ENCODE measurements at places on chromosomes 1 and 21.

DNA sequence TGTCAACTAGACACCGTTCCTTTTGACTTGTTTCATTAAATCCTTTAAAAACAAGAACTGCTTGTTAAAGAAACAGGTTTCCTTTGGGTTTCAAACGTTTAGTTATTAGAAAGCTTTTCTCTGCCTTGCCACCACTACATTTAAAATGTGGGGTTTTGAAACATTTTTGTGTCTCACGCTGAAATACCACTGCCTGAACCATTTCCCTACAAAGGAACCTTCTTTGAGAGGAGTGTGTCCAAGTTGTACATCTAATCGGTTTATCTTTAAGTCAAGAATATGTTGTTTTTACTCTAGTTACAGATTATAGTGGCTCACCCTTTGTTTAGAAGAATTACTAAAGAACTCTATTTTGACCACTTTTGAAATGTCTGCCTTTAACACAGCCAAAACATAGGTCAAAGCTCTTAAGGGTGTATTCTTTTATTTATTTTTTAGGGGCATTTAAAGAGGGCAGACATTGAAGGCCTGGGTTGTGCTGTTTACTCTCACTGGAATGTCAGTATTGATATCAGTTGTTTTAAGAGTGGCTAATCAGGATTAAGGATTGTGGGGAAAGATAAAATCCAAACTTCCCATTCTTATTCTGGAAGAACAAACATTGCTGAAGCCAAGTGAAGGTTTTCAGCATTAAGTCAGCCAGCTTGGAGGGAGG, 143.4 kb downstream of the GALNT2 start:
- no peak for DNase-seq

DNA sequence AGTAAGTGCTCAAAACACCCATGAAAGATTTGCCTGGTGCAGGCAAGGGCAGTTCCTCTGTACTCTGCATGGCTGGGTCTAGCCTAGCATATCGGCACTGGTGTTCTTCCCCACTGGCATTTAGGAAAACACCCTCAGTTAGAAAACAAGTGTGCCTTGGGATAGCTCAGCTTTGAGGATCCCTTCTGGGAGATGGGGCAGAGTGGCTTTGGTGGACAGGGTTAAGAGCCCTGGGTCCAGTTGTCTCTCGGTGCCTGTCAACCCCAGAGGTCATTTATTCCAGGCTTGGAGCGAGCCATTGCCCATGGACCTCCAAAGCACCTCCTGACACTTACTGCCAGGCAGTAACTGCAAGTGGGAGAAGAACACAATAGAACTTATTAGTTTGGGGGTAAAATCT, 80.8 kb upstream of the DIRAS3 start:
- DNase-seq: no peak

- DNase-seq: no peak
Observed at GRCh38 chr1:224559981-224560728, 56.0 kb upstream of the CNIH3 start.

GRCh38 chr1:175892686-175893085, 149.3 kb upstream of the TNR start:
- no peak for DNase-seq

- DNase-seq: no peak
Observed at GRCh38 chr21:34055615-34056014, 17.8 kb upstream of the MRPS6 start.

- no peak for DNase-seq
Observed at GRCh38 chr1:160338580-160338979, 4.5 kb downstream of the COPA start.

- no peak for DNase-seq
Observed at GRCh38 chr1:12543740-12544154, 74.3 kb downstream of the DHRS3 start.

GRCh38 chr1:178055779-178056471, 38.0 kb upstream of the RASAL2 start:
- no peak for DNase-seq

GRCh38 chr1:246420300-246420699, 86.8 kb downstream of the SMYD3 start:
- DNase-seq: no peak

- DNase-seq: peak; percentile 87
Observed at GRCh38 chr1:173477286-173478093, at the start of gene PRDX6. PRDX6 (plus strand) TSS chr1:173477335; CDS start chr1:173477398, 63 bp downstream.

GRCh38 chr1:13899856-13900255, 199.9 kb downstream of the PRDM2 start:
- no peak for DNase-seq

DNA sequence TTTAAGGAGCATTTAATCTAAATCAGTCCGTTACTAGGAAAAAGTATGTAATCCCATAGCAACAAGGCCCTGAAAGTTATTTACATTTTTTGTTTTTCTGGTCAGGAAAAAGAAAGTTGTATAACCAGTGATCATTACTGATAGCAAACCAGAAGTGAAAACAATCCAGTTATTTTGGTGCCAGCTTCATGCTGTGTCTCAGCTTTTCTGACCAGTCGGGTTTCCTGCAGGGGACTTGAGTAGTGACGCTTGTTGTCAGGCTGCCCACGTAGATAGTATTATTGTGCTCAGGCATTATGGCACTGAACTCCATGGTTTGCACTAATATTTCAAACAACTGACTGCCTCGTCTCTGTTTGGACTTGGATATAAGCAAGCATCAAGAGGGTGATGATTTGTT, 55.2 kb downstream of the SASS6 start:
- DNase-seq: no peak

GRCh38 chr21:42659416-42660117, 6.1 kb downstream of the PDE9A start:
- DNase-seq: no peak

DNA sequence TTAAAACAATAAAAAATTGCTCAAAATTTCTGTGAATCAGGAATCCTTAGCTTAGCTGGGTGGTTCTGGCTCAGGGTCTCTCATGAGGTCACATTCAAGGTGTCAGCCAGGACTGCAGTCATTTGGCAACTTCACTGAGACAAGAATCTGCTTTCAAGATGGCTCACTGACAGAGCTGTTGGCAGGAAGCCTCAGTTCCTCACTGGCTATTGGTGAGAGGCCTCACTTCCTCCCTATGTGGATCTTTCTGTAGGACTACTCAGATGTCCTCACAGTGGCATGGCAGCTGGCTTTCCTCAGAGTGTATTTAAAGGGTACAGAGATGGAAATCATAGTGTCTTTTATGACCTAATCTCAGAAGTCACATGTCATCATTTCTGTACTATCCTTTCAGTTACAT, 785.7 kb downstream of the ADGRL2 start:
- DNase-seq: no peak

DNA sequence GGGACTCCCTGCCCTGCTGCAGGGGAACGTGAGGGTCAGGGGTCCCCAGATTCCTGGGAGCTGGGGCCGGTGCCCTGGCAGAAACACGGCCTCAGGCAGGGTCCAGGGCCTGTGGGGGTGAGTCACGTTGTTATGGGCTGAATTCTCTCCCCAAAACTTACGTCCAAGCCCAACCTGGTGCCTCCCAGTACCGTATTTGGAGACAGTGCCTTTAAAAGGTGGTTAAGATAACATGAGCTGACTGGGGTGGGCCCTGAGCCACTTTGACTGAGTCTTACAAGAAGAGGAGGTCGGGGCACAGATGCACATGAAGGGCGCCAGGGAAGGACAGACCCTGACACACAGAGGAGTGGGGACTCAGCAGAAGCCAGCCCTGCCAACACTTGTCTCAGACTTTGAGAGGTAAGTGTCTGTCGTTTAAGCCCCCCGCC, 99.9 kb downstream of the WDR4 start:
- peak; percentile 10 for DNase-seq

- no peak for DNase-seq
Observed at GRCh38 chr1:60916906-60917305, 165.5 kb upstream of the NFIA start.

DNA sequence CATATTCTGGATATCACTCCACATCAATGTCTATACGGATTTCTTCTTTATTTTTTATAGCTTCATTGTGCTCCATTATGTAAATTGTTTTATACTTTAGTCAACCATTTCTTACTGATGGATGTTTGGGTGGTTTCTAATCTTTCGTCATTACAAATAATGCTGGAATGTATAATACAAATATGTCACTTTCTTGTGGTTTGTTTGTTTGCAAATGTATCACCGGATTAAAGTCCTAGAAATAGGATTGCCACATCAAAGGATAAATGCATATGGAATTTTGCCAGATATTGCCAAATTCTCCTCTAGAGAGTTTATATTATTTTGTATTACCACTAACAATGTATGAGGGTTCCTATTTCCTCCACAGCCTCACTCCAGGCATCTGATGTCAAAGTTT, 48.7 kb upstream of the PRDM2 start:
- no peak for DNase-seq

DNA sequence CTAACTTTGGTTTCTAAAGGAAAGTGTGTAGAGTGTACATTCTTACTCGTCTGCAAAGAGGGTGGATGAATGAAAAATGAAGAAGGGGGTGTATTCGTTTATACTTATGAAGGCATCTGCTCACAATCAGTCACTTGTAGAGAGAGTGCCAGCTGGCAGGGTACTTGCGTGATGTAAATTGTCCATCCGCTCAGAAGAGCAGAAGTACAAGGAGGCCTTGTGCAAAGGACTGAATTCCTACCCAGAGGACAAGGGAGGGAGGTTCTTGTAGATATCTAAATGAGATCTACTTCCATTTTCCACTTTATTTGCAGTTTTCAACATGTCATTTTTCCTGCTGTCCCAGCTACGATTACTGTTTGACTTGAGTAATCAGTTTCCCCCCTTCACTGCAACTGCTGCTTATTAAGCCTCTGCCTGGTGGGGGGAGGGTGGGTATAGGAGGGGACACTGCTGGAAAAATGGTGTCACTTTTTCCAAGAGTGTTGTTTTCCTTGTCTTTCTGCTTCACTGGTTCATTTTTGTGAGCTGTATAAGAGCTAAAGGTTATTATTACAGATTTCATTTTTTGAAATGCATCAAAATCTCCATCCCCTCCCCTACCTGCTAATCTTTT, 67.3 kb downstream of the LAMC1 start:
- DNase-seq: no peak

- DNase-seq: no peak
Observed at GRCh38 chr1:69791311-69791710, 223.6 kb downstream of the LRRC7 start.

GRCh38 chr1:63794939-63795378, 21.1 kb downstream of the ROR1 start:
- DNase-seq: no peak

GRCh38 chr21:46518983-46519583, 60.4 kb downstream of the DIP2A start:
- DNase-seq: no peak
